ENCODE measurements at places on chromosomes 7 and 10. TPM values are rescaled to one million over a fixed set of nuclear protein-coding genes. Genes with fewer than 3 reads are reported as not detected.

MINDY4 gene
- total RNA-seq, result 3.8 TPM

DNAAF5 gene
- total RNA-seq, result 27.8 TPM

HOGA1 gene
- 0.15 TPM for total RNA-seq

HOXA11 gene
- total RNA-seq, result 3.1 TPM

DNA sequence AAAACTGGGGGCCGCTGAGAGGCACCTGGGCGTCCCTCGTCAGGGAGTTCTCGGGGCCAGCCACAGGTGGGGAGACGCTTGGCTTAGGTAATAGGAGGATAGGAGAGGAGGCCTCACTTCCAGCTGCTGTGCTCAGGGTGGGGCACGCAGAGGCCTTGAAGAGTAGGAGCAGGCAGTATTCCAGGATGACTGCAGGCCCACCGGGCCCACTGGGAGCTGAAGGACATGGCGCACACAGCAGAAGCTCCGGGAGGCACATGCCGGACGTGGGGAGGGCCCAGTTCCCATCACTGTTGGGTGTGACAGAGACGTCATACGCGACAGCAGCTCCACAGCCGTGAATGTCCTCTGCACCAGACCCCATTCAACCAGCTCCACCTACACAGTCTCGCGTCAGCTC, 22.0 kb upstream of the PDGFA start:
- no peak for DNase-seq

GRCh38 chr7:139602143-139602722, 78.7 kb downstream of the CLEC2L start:
- no peak for DNase-seq

GRCh38 chr7:30886608-30887011, 25.0 kb upstream of the AQP1 start:
- no peak for DNase-seq

DNA sequence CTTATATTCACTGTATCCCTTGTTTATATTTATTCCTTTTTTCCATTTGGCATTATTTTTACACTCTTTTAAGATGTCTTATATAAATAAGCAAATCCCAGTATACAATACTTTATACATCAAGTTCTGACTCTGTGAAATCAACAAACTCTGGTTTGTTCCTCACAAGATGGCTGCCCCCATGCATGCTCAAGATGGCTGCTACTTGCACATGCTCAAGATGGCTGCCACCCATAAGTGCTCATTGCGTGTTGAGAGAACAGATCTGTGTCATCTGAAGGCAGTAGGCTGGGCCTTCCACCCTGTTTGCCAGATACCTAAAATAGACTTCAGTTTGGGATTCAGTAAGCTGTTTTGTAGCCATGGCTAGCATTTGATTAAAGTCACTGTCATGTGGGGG, 666.2 kb downstream of the TYW1 start:
- DNase-seq, result no peak

DNA sequence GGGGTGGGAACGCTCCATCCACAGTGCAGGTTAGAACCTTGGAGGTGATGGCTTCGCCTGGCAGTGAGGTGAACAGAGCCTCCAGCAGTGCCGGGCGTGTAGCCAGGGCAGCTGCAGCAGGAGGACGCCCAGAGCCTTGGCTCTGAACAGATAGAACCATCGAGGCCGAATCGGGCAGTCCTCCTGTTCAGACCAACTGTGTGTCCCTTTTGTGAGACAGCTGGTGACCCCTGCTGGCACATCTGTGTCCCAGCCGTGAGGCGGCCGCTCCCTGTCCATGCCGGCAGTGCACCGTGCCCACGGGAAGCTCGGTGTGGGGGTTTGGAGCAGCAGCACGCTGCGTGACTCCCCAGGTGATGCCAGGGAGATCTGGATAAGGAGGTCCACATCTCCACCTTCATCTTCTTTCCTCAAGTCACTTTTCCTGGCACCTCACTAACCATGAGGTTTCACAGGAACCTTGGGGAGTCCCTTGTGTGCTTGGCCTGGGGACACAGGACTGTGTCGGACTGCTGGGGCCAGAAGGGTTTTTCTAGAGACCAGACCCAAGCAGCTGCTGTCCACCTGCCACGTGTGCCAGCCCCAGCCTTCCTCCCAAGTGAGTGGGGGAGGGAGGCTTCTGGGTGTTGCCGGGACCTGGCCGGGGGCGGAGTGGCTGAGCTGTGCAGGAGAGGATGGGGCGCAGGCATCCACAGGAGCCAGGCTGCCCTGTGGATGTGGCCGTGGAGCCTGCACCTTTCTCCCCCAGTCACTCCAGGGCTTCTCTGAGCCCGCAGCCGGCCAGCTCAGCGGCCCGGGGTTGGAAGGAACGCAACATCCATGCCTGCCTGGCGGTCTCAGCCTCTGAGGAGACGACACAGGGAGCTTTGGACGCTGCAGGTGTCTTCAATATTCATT, 69.4 kb downstream of the DNAJB6 start:
- no peak for DNase-seq
